ENCODE measurements at places on chromosomes 7 and 10. TPM values are rescaled to one million over a fixed set of nuclear protein-coding genes. Genes with fewer than 3 reads are reported as not detected.

DNA sequence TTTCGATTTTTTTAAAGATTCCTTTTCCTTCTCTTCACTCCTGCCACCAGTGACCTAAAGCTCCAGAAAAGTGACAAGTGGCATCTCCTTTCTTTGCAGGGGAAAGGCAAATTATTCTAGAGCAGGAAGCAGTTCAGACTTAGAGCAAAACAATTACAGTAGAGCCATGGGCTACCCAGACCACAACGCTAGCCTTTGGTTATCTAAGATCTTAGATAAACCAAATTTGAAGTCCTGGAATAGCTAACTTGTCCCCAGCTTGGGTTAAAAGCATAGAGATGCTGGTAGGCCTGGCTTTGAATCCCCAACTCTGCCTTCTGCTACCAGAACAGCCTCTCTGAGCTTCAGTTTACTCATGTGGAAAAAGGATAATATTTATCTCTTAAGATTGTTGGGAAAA, 38.4 kb downstream of the LGI1 start:
- no peak for DNase-seq

- DNase-seq, result peak; percentile 70
Observed at GRCh38 chr10:78520737-78521430, 487.2 kb downstream of the RPS24 start.

DNA sequence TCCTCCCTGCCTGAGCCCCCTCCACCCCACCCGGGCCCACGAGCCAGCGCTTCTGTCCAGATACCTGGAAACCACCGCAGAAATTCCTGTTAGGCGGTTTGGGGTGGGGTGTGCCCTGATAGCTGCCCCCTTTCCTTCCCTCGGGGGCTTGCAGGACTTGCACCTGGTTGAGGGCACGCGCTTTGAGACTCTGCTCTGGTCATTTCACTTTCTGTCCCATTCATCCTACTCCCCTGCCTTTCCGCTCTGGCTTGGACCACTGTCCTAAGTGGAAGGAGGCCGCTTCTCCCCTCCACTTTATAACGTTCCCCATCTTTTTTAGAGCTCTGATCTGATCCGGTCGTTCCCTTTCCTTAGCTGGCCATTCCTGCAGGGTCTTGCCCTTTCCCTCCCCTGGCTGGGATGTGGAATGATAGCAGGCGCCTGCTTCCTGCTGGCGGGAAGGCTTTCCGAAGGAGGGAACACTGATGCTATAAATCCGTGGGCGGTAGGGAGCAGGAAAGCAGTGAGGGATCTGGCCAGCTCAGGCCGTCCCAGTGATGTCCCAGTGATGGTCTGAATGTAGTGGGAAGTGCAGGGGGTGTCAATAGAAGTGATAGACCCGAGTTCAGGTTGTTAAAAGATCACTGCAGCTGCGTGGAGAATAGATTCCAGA, 852 bp upstream of the PRKAR1B start:
- no peak for DNase-seq

Gene CXCL12
- total RNA-seq, result 14.2 TPM

GRCh38 chr7:106329408-106329807, 44.6 kb upstream of the NAMPT start:
- no peak for DNase-seq

GRCh38 chr10:18664841-18665478, 5.7 kb downstream of the ARL5B start:
- no peak for DNase-seq

Data from stomach (tissue), 19 donors.